Neural progenitor cell (in vitro differentiated cells): ENCODE measurements at places on chromosomes 5 and 9.

DNA sequence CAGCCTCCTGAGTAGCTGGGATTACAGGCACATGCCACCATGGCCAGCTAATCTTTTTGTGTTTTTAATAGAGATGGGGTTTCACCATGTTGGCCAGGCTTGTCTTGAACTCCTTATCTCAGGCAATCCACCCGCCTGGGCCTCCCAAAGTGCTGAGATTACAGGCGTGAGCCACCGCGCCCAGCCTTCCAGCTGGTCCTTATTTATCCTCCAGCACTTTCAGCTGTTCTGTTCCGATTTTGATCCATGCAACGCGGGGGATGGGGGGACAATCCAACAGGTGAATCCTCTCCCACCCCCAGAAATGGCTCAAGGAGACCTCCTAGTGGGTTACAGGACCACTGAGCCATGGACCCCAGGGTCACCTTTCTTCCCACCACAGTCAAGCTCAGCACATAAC lies 14.7 kb upstream of the CDKN2AIPNL start:
- no peak for DNase-seq

- no peak for DNase-seq
Measured at GRCh38 chr9:81976351-81976750, 12.2 kb upstream of the SPATA31D1 start.

DNA sequence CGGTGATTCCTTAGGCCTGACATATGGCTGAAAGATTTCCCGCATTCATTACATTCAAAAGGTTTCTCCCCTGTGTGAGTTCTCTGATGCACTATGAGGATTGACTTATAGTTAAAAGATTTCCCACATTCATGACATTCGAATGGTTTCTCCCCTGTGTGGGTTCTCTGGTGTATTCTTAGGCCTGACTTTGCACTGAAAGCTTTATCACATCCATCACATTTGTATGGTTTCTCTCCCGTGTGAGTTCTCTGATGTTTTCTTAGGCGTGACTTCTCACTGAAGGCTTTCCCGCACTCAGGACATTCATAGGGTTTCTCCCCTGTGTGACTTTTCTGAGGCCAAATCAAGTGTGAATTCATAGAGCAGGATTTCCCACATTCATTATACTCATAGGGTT lies 35.8 kb downstream of the ZNF782 start:
- no peak for DNase-seq

- no peak for DNase-seq
Measured at GRCh38 chr5:170303549-170303948, 6.0 kb upstream of the LCP2 start.

- no peak for DNase-seq
Measured at GRCh38 chr9:117742131-117742530, 37.9 kb downstream of the TLR4 start.

DNA sequence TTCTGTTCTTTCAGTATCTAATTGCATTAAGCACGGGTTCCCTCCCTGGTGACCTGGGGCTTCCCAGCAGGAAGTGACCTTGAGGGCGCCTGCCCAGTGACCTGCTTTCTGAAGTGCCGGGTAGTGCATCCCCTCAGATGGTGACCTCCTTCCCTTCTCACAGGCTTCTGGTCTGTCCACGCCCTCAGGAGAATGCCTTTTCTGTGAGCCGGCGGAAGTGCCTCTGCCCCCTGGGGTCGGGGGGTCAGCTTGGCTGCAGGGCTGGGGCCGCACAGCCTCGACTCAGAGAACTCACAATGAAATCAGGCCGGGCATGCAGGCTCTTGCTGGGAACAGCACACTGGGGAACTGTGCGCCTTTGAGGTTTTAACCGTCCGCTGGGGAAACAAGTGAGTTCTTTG lies 124.5 kb upstream of the PHYKPL start:
- DNase-seq: peak; percentile 86

- no peak for DNase-seq
Measured at GRCh38 chr5:14183187-14183939, 40.2 kb downstream of the TRIO start.

DNA sequence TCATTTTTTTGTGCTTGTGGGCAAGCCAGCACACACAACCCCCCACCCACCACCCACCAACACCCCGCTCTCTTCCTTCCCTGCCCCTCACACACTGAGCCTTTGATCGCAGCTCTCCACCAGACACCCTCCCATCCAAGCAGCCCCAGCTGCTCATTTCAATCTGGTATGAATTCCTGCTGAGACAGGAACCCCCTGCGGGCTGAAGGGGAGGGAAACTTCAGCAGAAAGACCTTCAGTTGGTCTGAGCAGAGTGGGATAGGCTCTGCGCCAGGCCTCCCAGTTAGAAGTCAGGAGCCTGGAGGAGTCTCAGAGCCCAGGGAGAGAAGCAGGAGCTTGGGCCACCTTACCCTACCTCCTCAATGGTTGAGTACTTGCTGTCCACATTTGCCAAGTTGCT lies 7.2 kb downstream of the PCDHGC5 start:
- DNase-seq: no peak

DNA sequence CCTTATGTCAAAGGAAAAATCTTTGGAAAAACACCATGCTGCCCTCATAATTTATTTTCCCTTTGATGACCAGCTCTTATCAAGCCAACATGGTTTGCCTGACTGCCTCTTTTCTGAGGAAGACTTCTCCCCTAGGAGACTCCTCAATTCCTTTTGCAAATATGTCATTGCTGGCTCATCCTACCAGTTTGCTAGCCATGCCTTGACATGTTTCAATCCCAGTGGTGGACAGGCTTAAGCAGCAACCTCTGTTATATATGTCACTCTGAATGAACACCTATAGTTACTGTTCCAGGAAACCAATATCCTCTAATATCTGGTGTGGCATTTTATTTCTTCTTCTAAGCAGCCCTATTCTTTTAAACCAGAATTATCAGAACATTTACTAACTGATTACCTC lies 615.8 kb downstream of the HTR1A start:
- DNase-seq: no peak

DNA sequence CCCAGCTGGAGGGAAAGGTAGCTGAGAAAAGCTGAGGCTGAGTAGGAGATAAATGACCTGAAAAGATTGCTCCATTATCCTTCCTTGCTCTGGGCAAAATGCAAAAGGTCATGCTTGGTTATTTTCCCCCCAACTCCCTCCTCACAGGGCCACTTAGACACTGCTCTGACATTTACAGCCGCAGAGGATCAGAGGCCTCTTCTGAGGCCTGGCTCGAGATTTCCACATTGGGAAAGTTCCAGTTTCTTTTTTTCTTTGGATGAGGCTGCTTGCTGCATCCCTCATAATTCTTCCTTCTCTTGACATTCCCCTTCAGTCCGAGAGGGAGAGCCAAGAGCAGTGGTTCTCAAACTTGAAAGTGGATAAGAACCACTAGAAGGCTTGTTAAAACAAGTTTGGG lies 60.1 kb upstream of the HSPA9 start:
- no peak for DNase-seq

DNA sequence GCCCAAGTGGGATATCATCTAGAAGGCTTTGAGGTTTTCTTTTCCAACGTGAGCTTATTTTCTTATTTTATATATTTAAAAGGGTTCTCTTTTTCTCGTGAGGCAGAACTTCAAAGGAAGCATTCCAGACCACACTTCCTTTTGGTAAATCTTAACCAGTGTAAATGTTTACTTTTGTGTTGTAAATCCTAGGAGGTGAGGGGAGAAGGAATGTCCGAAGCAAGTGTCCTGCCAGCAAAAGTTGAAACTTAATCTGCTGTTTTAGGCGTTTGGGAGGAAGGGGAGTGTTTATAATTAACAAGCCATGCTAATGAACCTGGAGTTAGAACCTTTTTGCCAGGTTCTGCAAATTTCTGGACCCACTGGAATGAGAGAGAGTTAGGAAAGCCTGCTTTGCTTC lies 37.9 kb downstream of the WWC1 start:
- no peak for DNase-seq

GRCh38 chr5:95858023-95858461 lies 35.5 kb upstream of the GLRX start:
- no peak for DNase-seq

- peak; percentile 59 for DNase-seq
Measured at GRCh38 chr5:180126716-180127681, 55.4 kb upstream of the RNF130 start.
